ENCODE measurements at places on chromosomes 13 and 19.

GRCh38 chr19:14116918-14117578 lies 514 bp downstream of the PRKACA start:
- DNase-seq: no peak

GRCh38 chr13:101493541-101493940 lies 41.1 kb downstream of the ITGBL1 start:
- no peak for DNase-seq

- no peak for DNase-seq
These were observed 1.2 kb downstream of the NDUFA7 start for GRCh38 chr19:8319807-8320520.

DNA sequence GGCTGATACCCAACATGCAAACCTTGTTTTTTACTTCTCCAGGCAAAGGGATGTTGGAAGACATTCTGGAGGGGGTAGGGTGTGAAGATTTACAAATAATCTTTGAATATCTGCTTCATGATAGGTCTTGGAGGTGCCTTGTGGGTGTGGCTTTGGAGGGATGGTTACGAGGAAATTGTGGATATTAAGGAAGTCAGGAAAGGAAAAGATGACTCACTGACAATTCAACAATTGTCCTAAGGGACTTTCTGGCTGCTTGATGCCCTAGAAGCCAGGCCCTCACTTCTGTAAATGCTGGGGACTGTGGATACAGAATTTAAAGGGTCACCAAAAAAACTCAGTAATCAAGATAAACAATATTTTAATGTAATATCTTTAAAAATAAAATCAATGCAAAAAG lies 37.4 kb upstream of the ZNF527 start:
- DNase-seq: no peak

GRCh38 chr13:39909634-39910033 lies 254.2 kb downstream of the COG6 start:
- no peak for DNase-seq

DNA sequence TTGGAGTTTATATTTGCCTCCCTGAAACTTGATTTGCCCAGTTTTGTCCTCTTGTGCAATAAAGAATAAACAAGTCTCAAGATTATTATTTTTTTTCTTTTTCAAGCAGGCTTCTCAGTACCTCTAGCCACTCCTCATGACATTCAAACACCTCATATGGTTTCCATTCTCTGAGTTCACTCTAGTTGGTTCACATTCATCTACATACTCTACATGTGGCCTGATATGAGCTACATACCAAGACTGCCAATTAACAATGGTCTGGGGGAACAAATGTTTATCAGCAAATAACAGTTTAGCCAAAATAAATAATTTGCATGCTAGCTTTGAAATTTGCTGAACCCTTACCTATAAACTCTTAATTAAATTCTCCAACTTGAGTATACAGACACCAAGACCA lies 22.5 kb downstream of the KCNRG start:
- no peak for DNase-seq
